H4 (cell line): ENCODE measurements at places on chromosomes 7 and 10.

DNA sequence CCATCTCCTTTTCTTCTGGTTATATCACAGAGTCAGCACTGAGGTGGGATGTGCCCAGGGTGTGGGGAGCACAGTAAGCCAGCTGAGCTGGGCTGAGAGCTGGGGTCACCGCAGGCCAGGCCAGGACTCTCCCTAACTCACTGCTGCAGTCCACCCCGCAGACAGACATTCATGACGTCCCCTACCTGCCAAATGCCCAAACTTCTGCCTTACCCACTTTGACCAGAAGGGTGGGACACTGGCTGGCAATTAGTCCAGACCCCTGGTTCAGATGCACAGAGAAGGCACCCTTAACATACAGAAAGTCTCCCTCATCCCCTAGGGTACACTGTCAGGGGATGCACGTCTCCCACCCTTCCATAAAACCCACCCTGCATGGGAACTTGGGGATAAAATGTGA is 2.1 kb downstream of the DRGX start:
- DNase-seq: no peak

DNA sequence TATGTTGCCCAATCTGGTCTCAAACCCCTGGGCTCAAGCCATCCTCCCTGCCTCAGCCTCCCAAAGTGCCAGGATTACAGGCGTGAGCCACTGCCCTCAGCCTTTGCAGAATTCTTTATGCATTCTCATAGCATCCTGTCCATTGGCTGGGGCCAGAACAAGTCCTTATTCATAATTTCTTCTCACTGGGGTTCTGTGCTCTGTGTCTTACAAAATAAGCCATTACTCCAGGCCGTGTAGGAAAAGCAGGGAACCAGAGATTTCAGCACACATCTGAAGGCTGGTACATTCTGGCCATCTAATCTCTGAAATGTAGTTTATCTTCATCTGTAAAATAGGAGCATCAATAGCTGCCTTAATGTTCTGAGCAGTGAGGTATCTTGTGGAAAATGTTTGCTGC is 10.3 kb upstream of the OCM start:
- no peak for DNase-seq

DNA sequence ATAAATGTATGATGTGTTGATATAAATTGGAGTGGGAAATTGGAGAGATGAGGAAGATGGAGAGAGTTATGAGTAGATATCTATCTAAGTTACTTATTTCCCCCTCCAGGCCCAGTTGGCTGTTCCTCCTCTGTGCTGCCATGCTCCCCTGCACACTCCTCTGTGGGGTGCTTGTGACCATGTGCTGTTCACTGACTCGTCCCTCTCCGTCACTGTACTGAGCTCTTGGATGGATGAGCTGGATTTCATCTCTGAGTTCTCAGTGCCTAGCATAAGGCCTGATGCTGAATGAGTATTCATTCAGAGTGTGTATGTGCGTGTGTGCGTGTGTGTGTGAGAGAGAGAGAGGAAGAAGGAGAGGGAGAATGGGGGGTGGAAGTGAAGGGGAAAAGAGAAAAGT is 14.5 kb downstream of the OR9A2 start:
- no peak for DNase-seq

DNA sequence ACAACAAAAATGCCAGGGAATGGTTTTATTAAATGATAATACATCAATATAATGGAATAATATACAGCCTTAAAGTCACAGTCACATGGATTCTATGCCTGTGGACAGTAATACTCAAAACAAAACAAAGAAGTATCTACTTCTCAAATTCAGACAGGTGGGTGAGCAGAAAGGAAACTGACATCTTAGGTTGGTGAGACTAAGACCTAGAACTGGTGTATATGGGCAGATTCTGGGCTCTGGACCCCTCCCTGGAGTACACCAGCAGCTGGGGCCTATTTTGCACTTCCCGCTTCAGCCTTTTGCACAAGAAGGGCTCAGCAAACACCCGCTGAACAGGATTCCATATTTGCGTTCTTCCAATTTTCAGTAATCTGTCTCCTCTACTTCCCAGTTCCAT is 5.4 kb upstream of the FIS1 start:
- no peak for DNase-seq

DNA sequence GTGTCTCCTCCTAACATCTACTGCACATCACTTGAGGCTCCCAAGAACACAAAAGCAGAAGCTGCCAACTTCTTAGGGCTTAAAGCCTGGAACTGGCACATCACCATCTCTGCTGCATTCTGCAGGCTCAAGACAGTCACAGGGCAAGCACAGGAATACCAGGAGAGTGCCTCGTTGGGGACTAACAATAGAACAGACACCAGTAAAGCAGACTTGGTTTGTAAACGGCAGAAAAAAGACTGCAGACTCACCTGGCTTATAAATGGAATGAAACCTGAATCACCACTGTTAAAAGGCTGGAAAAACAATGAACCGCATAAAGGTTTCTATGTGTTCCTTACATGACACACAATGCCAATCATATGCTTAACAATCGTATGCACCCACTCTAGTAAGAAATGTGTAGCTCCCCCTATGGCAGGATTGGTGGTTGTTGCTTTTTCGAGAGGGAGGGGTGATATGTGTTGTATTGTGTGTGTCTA is 12.8 kb downstream of the RHEB start:
- no peak for DNase-seq

- DNase-seq: no peak
Measured at GRCh38 chr7:116834815-116835504, 27.4 kb upstream of the CAPZA2 start.

GRCh38 chr10:113000876-113001598 is 51.0 kb downstream of the TCF7L2 start:
- no peak for DNase-seq

DNA sequence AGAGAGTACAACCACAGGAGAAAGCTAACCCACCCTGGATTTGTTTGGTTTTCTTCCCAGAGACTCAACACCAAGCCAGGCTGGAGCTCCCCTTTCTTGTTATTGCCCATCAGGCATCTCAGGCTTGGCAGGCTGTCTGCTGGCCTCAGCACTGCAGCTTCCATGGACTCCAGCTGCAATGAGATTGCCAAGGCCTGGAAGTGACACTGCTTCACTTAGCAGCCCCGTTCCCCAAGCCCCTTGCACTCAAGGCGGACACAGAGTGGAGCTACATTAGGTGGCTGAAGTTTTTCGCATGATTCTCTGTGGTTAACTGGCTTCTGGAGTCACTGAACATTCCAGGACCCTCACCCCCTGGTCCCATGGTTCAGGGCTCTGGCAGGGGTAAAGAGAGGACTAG is 163.1 kb upstream of the GDF10 start:
- no peak for DNase-seq

DNA sequence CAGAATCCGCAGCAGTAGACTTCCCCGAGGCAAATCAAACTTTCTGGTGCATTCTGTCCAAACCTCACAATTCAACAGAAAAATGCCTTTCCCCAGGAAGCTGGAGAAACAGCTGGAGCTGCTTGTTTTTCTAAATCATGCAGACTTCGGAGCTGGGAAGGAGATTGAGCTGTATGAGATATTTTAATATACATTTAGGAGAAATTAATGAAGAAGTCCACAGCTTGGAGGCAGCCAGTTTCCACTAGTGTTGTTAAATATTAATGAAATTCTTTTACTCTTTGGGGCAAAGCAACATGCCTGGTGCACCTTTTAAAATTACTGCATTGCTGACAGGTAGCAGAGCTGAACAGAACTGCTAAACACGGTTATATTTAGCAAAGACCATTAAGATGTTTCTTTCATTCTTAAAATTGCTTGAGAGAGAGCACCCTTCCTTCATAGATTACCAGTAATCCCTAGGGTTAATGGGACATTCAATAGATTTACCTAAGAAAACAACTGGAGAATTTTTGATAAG is 566.4 kb downstream of the SORCS3 start:
- DNase-seq: no peak

GRCh38 chr7:19102884-19103283 is 14.6 kb downstream of the TWIST1 start:
- DNase-seq: no peak
